ENCODE measurements at places on chromosomes 4 and X.

DNA sequence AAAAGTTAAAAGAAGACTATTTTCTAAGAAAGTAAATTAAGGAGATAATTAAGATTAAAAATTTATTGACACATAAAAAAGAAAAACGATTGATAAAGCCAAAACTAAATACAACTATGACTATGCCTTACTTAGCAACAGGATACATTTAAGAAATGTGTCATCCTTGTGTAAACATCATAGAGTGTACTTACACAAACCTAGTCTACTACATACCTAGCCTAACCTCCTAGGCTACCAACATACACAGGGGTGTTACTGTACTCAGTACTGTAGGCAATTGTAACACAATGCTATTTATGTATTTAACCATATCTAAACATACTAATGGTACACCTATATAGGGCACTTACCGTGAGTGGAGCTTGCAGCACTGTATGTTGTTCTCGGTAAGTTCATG lies 108.3 kb downstream of the ANXA10 start:
- DNase-seq = no peak

DNA sequence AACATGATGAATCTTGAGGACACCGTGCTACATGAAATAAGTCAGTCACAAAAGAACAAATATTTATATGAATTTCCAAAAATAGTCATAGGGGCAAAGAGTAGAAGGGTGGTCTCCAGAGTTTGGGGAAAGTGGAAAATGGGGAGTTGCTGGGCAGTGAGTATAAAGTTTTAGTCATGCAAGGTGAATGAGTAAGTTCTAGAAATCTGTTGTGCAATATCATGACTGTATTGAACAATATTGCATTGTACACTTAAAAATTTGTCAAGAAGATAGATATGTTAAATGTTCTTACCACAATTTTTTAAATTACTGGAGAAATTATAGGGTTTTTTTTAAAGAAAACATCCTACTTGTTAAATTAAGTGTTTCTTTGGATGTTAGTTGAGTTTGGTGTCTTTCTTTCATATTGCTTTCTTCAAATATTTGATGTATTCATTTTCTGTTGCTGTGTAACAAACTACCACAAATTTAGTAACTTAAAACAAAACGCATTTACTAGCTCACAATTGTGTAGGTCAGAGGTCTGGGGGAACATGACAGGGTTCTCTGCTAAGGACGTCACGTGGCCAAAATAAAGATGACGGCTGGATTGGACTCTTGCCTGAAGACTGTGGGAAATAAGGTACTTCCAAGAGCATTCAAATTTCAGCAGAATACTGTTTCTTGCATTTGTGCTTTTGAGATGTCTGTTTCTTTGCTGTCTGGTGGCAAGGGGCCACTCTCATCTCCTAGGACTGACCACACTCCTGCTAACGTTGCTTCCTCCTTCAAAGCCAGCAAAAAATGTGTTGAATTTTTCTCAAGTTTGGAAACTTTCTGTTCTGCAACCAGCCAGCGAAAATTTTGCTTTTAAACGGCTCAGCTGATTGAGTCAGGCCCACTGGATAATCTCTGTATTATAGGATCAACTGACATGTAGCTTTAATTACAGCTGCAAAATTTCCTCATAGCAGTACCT lies 76.7 kb downstream of the CPEB2 start:
- no peak for DNase-seq

- no peak for DNase-seq
Observed at GRCh38 chrX:1750267-1750666, 135.4 kb downstream of the ASMT start.

DNA sequence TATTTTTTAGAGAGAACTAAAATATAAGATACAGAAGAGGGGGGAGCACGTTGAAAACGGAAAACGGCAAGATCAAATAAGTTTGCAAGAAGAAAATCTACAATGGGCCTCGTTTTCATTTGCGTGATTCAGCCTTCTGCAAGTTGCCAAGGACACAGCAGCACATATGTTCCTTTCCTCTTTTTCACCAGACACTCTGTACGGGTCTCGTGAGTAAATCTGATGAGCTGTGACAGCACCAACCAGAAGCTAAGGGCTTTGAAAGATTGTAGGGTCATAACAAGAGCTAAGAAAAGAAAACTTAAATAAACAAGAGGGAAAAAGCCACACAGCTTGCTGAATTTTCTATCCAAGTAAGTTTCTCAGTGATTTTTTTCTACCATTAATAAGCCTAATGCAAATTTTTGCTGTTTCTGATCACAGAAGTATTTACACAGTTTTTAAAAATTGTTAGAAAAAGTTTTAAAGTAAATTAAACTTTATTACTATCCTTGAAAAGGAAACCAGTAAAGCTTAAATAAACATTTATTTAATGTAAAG lies 63.4 kb downstream of the SCML2 start:
- DNase-seq = no peak

DNA sequence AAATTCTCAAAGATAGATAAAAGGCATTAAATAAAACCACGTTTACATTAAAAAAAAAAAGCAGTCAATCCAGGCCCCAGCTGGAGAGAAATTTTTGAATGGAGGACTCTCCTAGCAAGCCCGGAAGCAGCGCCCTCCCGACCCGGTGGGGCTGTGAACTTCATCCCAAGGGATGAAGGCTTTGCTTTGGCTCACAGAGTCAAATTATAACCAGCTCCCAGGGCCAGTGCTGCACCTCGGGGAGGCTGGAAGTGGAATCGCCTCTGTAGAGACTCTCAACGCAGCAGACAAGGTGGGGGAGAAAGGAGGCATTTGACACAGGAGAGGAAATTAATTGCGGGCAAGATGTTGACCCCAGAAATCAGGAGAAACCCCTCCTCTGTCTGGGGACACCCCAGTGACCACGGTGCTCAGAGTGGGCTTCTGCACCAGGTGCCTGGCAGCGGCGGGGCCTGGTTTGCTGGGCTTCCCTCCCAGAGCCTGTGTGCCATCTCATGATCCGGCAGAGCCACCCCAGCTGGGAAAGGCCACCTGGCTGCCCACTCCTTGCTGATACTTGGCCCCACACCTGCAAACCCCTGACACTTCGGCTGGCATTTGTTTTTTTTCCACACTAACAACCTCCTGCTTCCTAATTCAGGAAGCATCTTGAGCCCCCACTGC lies 71.7 kb downstream of the ABLIM2 start:
- no peak for DNase-seq

DNA sequence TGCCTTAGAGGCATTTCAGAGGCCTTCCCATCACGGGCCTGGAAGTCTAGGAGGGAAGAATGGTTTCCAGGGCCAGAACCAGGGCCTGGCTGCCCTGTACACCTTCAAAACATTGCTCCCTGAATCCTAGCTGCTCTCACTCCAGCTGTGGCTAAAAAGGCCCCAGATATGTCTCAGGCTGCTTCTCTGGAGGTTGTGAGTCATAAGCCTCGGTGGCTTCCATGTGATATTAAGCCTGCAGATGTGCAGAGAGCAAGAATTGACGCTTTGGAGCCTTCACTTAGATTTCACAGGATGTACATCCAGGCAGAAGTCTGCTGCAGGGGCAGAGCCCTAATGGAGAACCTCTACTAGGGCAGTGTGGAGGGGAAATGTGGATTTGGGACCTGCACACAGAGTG lies 502.5 kb downstream of the GRXCR1 start:
- no peak for DNase-seq

DNA sequence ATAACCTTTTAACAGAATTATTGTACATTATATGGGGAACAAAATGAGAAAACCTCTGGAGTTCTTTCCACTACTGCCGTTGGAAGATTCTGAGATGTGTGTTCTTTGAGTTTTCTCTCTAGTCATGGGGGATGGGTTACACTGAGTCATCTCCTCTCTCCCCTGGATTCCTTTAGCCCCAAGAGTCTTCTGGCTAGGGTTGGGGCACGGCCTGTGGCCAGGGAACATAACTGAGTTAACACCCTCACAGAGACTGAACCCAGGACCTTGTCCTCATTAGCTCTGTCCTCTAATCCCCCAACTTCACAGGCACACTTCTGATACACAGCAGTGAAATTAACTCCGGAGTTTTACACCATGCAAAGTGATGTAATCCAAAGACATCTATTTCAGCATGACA lies 142.3 kb upstream of the F9 start:
- DNase-seq = no peak

DNA sequence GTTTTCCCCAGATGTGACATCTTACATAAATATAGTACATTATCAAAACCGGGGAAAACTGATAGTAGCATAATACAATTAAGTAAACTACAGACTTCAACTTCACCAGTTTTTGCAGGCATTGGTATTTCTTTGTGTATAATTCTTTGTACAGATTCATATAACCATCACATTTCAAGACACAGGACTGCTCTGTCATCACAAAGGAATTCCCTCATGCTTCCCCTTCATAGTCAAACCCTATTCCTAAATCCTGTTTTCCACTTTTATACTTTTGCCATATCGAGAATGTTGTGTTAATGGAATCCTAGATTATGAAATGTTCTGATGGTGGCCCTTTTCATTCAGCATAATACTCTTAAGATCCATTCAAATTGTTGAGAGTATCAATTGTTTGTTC lies 36.0 kb downstream of the STIM2 start:
- DNase-seq = no peak

DNA sequence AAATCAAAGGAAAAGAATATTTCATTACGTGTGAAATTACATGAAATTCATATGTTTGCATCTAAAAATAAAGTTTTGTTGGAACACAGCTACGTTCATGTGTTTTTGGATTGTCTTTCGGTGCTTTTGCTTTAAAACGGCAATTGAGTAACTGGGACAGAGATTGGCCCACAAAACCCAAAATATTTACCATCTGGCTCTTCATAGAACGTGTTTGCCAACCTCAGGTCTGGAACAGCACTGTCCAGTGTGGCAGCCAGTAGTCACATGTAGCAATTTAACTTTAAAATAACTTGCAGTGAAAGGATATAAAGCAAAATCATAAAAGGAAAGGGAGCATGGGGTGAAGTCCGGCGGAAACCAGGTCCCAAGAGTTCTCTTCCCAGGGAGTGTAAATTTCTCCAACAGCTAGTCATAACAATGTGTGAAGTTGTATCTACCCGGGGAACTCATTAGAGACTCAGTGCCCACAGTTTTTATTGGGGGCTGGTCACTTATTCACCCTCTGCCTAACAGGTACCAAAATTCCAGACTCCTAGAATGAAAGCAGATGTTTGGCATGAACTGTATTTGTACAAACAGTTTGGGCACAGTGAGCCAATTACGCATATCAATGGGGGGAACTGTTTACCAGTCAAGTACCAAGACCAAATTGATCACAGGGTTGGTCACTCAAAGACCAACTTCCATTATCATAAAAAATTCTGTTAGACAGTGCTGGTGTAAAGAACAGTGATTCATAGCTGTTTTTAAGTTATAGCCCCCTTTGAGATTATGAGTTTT lies 10.3 kb downstream of the OCIAD1 start:
- DNase-seq = no peak

GRCh38 chr4:171472230-171472629 lies 341.0 kb upstream of the GALNTL6 start:
- DNase-seq = no peak

DNA sequence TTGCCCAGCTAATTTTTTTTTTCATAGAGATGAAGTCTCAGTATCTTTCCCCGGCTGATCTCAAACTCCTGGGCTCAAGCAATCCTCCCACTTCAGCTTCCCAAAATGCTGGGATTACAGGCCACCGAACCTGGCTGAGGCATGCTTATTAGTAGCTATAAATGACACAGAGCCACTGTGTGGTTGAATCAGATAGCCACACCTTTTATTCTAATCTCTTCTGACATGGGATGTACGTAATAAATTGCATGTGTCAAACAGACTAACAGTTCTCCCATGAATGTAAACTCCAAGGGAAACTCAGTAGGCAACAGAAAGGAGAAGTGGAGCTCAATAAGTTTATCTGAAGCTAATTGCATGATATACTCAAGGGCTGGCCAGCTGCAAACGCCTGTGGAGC lies 139.8 kb upstream of the VCX3A start:
- DNase-seq = no peak

- DNase-seq = no peak
Observed at GRCh38 chr4:1973661-1974060, 35.1 kb downstream of the NELFA start.

DNA sequence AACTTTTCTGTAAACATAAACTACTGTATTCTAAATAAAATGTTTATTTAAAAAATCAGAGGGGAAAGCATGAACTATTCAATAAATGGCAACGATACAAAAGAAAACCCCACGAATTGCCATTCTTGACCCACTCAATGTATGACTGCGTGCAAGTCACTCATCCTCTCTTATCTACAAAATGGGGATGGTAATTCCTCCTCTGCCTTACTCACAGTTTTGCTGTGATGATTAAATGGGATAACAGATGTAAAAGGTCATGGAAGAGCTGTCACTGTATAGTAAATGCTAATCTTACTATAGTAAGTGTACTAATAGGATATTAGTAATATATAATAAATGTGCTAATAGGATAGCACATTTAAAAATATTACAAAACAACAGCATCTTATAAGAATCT lies 173.4 kb downstream of the SCFD2 start:
- DNase-seq = no peak
